ENCODE measurements at places on chromosomes 12 and 14.

GRCh38 chr12:97425802-97426491, 36.7 kb upstream of the RMST start:
- DNase-seq = no peak

DNA sequence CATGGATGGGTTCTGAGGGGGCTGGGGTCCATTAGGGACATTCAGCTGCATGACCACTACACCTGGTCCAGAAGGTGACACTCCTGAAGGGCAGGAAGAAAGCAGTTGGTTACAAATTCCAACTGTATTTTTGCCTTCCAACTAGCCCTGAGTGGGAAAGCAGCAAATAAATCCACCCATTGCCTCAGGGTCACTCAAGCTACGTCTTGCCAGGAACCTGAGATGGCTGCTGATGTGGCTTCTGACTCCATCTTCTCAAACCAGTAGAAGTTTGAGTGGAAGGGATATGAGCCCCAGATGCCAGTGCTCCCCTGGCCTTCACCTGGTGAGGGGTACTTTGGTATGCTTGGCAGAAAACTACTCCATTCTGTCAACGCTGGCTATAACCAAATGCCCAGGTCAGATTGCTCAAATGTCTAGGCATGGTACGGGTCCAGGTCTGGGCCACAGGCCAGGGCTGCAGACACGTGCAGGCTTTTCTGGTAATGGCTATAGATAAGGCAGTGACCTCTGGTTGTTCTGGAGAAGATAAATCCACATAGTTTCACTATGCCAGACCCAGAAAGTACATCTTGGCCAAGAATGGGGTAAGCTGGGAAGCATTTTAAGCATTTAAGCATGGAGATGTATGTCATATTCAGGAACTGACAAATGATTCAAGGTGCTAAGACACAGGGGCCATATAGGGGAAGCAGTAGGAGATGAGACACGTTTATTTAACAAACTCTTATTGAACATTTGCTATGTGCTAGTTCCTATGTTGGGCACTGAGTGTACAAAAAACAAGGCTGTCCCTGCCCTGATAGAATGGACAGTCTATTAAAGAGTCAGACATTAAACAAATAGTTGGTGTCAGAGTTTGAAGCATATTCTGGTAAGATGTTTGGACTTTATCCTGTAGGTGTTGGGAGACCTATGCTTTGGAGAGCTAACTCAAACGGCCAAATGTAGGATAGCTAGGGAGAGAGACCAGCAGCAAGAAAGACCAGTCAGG, 8.3 kb upstream of the STAC3 start:
- DNase-seq = no peak

- no peak for DNase-seq
Observed at GRCh38 chr12:124328116-124328515, 33.2 kb downstream of the RFLNA start.

DNA sequence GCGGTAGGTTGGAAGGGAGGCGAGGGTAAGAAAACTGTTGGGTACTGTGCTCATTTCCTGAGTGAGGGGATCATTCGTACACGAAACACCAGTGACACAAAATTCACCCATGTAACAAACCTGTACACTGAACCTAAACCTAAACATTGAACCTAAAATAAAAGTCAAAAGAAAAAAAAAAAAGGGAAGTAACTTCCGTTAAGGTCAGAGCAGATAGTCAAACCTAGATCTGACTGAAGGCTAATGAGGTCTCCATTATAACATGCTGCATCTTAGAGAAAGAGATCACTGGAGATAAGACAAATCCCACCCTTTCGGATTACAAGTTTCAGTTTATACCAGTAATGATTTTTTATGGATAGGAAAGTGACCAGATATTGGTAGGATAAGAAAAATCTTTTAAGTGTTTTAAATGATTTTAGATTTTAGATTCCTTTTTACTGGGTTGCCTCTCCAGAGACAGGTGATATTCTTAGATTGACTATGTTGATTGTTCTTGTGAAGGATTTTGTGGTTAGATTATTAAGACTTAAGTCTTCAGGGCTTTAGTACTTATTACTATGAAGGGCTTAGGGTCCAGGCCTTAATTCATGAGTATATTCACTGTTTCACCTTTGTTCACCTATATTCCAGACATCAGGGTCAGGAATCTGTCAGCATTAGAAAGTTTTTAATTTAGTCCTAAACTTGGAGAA, 11.2 kb upstream of the NCKAP1L start:
- DNase-seq = no peak

GRCh38 chr12:65524666-65525065, 246.2 kb downstream of the MSRB3 start:
- no peak for DNase-seq

DNA sequence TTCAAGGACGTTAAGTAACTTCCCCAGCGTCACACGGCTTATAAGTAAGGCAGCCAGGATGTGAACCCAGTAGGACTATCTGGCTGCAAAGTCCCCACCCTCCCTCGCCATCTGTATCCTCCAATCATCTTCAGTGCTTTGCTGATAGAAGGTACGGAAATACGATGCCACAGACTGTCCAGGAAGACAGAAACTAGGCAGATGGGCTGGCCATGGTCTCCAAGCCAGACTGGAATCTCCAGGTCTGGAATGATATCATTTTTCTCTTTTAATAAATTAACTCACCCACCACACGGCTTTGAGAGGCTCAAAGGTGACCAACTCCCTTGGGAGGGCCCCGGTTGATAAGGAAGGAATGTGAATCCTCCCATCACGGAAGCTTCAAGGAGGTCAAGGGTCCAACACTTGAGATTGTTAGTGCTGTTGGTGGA, 16.3 kb upstream of the BDKRB1 start:
- no peak for DNase-seq

DNA sequence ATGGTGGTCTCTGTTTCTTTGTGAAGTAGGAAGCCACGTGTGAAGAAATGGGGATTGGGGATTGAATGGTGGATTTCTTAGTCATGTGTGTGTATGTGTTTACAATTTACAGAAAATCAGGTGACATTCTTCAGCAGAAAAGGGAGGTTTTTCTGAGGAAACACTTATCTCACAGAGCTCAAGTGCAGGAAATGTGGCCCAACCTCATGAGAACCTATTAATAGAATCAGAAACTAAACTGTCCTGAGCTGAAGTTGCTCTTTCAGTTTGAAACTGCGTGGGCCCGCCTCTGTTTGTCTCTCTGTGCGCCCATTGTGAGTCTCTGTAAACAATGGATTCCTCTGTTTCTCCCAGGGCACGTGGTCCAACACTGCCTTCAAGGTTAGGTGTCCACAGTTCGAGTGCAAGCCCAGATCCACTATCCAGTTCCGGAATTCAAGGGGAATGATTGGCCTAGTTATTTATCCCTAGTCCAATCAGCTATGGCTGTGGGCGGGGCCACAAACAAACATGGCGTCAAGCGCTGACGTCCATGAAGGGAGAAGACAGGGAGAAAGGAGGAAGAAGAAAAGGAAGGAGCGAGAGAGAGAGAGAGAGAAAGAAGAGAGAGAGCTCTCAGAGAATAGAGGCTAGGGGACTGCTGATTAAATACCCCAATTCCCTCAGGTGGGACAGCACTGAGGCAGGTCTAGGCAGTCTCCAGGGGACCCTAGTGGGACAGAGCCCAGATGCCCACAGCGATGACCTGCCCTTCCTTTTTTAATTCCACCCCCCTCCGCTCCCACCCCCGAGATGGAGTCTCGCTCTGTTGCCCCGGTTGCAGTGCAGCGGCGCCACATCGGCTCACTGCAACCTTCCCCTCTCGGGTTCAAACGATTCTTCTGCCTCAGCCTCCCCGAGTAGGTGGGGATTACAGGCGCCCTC, 31.4 kb upstream of the C12orf76 start:
- DNase-seq = no peak

GRCh38 chr14:69107407-69108003, 45.4 kb downstream of the DCAF5 start:
- DNase-seq = no peak

GRCh38 chr14:30211326-30211725, 283.7 kb upstream of the PRKD1 start:
- no peak for DNase-seq

DNA sequence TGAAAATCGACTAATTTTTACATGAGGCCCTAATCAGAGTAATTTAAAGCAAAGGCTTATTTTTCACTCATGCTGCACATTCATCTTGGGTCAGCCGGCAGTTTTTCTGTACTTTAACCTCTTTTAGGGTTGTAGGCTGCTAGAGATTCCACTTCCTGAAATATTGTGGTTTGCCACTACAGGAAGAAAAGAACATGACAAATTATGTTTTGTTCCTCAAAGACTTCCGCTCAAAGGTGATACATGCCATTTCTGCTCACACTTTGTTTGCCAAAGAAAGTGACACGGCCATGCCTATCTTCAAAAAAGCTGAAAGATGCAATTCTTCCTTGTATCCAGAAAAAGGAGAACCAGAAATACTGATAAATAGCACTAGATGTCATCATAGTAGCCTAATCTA, 183.4 kb upstream of the PPFIA2 start:
- DNase-seq = no peak

- no peak for DNase-seq
Observed at GRCh38 chr12:104742551-104743201, 215.4 kb downstream of the SLC41A2 start.

All from 8988T (cell line).